ENCODE measurements at places on chromosomes 7 and 10. TPM values are rescaled to one million over a fixed set of nuclear protein-coding genes. Genes with fewer than 3 reads are reported as not detected.

DNA sequence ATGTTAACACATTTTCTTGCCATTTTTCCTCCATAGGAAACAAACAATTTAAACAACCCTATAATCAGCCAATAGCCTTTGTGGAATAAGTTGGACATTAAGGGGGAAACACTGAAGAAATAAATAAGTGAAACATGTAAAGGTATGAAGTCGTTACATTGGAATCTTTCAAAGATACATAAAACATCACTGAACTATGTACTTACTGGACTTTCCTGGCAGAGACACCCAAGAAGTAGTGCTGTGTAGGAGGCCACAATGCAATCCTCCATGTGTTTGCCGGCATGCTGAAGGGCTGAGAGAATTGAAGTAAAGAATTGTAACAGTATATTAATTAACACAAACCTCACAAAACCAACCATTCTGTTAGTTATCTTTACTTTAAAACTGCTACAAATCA, 76.5 kb upstream of the GRID1 start:
- no peaks in the 10 kb centered on the region for H3K27me3 ChIP-seq
- H3K4me1 ChIP-seq: peaks cover 6% of the 10 kb centered on the region
- H3K27ac ChIP-seq: peak overlapping the region; percentile 12
- H3K36me3 ChIP-seq: peaks cover 11% of the 10 kb centered on the region

- H3K4me1 ChIP-seq: no peaks in the 10 kb centered on the region
- H3K36me3 ChIP-seq: no peaks in the 10 kb centered on the region
- H3K4me3 ChIP-seq: no peak overlapping the region
- no peak for DNase-seq
- no peaks in the 10 kb centered on the region for H3K27me3 ChIP-seq
These were observed 171.1 kb upstream of the KLF6 start for GRCh38 chr10:3955955-3956617.

GSDME gene
- 73.8 TPM for polyA plus RNA-seq

- no peaks in the 10 kb centered on the region for H3K36me3 ChIP-seq
- H3K27ac ChIP-seq: no peak overlapping the region
- no peaks in the 10 kb centered on the region for H3K27me3 ChIP-seq
These were observed 34.9 kb upstream of the ETV1 start for GRCh38 chr7:14024406-14024805.

- H3K4me1 ChIP-seq: no peaks in the 10 kb centered on the region
- H3K36me3 ChIP-seq: no peaks in the 10 kb centered on the region
- no peak overlapping the region for H3K4me3 ChIP-seq
- no peak for DNase-seq
These were observed 36.4 kb downstream of the FAM204A start for GRCh38 chr10:118305730-118306129.

HOXA10 gene
- 19.8 TPM for polyA plus RNA-seq

DNA sequence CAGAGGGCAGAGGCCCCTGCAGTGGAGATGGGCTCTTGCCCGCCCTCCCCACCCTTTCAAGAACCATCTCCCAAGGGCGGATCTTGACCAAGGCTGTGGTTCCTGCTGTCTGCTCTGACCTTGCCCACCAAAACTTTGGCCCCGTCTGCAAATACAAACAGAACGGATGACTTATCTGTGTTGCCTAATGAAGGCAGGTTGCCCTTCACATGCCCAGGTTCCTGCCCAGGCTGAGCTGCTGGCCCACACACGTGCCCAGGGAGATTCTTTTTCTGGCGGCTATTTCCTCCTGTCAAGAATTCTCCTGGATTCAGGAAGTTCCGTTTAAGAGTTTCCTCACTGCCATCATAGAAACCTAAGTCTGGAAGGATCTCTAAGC, 78.3 kb downstream of the PROSER2 start:
- H3K36me3 ChIP-seq: no peaks in the 10 kb centered on the region
- DNase-seq: no peak
- H3K27me3 ChIP-seq: no peaks in the 10 kb centered on the region
- H3K4me3 ChIP-seq: no peak overlapping the region
- H3K4me1 ChIP-seq: peaks cover 3% of the 10 kb centered on the region

- no peaks in the 10 kb centered on the region for H3K36me3 ChIP-seq
- peak overlapping the region; percentile 64 for H3K27ac ChIP-seq
- H3K4me1 ChIP-seq: no peaks in the 10 kb centered on the region
- no peaks in the 10 kb centered on the region for H3K27me3 ChIP-seq
- no peak for DNase-seq
- no peak overlapping the region for H3K4me3 ChIP-seq
These were observed 379.7 kb upstream of the ZMIZ1 start for GRCh38 chr10:78688901-78689583.

GRCh38 chr7:3399858-3400257, 98.8 kb downstream of the SDK1 start:
- no peaks in the 10 kb centered on the region for H3K27me3 ChIP-seq
- no peak overlapping the region for H3K27ac ChIP-seq
- H3K4me1 ChIP-seq: no peaks in the 10 kb centered on the region
- H3K4me3 ChIP-seq: no peak overlapping the region
- H3K36me3 ChIP-seq: no peaks in the 10 kb centered on the region

SLC29A3 gene
- 4.3 TPM for polyA plus RNA-seq

DNA sequence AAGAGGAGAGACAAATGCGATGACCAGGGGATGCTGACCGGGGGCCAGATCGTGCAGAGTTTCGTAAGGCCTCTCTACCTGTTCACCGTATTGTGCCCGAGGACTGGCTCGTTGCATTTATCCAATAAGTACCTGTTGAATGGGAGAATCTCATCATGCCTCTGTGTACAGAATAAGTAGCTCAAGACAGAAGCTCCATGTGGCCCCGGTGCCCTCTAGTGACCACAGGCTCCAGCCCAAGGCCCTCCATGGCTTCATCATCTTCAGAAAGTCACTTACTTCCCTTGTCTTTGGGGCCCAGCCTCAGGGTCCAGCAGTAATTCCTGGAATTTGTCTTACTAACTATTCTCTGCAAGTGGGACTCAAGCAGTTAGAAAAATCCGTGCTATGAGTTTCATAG, 151.0 kb downstream of the CHN2 start:
- H3K4me1 ChIP-seq: no peaks in the 10 kb centered on the region
- H3K27ac ChIP-seq: no peak overlapping the region
- peak; percentile 62 for DNase-seq
- no peaks in the 10 kb centered on the region for H3K27me3 ChIP-seq
- no peaks in the 10 kb centered on the region for H3K36me3 ChIP-seq

VIPR2 gene
- 0.81 TPM for polyA plus RNA-seq

- no peaks in the 10 kb centered on the region for H3K27me3 ChIP-seq
- no peaks in the 10 kb centered on the region for H3K36me3 ChIP-seq
- H3K27ac ChIP-seq: no peak overlapping the region
- no peak for DNase-seq
- no peaks in the 10 kb centered on the region for H3K4me1 ChIP-seq
These were observed 153.1 kb downstream of the GPAM start for GRCh38 chr10:112030431-112030830.

THSD7A gene
- polyA plus RNA-seq: not detected

DNA sequence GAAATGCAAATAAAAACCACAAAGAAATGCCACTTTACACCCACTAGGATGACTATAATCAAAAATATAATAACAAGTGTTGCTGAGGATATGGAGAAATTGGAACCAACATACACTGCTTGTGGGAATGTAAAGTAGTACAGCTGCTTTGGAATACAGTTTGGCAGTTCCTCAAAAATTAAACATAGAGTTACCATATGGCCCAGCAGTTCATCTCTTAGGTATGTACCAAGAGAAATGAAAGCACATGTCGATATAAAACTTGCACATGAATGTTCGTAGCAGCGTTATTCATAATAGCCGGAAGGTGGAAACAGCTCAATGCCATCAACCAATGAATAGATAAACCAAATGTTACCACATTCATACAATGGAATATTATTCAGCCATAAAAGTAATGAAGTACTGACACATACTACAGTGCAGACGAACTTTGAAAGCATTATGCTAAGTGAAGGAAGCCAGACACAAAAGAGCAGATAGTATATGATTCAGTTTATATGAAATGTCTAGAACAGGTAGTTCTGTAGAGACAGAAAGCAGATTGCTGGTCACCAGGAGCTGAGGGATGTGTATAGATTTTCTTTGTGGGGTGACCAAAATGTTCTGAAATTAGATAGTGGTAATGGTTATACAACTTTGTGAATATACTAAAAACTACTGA, 12.4 kb downstream of the BCAP29 start:
- H3K27me3 ChIP-seq: no peaks in the 10 kb centered on the region
- no peak overlapping the region for H3K27ac ChIP-seq
- no peak for DNase-seq
- peaks cover 3% of the 10 kb centered on the region for H3K4me1 ChIP-seq
- peaks cover 2% of the 10 kb centered on the region for H3K36me3 ChIP-seq
- H3K4me3 ChIP-seq: no peak overlapping the region

ITGB1 gene
- polyA plus RNA-seq: 51.3 TPM

DNA sequence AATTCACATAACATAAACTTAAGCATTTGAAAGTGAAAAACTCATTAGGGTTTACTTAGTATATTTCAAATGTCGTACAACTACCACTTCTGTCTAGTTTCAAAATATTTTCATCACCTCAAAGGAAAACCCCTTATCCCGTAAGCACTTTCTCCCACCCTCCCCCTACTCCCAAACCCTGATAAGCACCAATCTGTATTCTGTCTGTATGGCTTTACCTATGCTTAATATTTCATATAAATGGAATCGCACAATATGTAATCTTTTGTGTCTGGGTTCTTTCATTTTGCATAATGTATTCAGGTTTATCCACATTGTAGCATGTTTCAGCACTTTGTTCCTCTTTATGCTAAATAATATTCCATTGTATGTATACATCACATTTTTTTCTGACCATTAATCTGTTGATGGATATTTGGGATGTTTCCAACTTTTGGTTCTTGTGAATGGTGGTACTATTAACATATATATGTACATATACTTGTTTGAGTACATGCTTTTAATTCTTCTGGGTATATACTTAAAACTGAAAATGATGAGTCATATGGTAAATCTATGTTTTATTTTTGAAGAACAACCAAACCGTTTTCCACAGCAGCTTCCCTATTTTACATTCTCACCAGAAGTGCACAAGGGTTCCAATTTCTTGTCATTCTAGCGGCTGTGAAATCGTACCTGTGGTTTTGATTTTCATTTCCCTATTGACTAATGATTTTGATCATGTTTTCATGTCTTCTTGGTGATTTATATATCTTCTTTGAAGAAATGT, 6.2 kb upstream of the STARD3NL start:
- no peak overlapping the region for H3K4me3 ChIP-seq
- H3K36me3 ChIP-seq: no peaks in the 10 kb centered on the region
- H3K27ac ChIP-seq: no peak overlapping the region
- no peak for DNase-seq
- no peaks in the 10 kb centered on the region for H3K4me1 ChIP-seq

DNA sequence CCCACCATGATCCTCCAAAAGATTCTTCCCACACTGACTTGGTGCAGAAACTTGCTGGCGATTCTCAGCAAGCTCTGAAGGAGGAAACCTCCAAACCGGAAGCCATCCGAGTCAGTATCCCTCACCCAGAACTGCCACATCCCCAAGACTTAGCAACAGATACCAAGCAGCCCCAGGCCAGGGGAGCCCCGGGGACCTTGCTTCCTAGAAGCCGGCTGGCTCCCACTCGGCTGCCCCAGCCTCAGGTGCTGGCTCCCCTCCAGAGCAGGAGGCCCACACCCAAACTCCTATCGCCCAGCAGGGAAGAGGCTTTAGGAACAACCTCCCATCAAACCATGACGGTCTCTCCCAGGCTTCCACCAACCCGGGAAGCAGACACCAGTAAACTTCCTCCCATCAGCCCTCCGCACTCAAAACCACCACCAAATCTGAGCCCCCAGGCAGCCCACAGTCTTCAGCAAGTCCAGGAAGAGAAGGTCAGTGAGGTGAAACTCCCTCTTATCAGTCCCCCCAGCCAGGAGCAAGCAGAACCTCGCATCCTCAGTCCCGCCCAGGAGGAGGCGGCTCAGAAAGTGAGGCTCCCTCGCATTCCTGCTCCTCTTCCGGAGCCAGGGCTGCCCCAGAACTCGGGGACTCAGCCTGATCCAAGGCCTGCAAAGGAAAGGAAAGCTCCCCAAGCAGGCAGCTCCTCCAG, 82.3 kb downstream of the LRGUK start:
- H3K4me1 ChIP-seq: no peaks in the 10 kb centered on the region
- peaks cover 3% of the 10 kb centered on the region for H3K36me3 ChIP-seq
- H3K27me3 ChIP-seq: no peaks in the 10 kb centered on the region
- H3K4me3 ChIP-seq: no peak overlapping the region
- DNase-seq: no peak

DNA sequence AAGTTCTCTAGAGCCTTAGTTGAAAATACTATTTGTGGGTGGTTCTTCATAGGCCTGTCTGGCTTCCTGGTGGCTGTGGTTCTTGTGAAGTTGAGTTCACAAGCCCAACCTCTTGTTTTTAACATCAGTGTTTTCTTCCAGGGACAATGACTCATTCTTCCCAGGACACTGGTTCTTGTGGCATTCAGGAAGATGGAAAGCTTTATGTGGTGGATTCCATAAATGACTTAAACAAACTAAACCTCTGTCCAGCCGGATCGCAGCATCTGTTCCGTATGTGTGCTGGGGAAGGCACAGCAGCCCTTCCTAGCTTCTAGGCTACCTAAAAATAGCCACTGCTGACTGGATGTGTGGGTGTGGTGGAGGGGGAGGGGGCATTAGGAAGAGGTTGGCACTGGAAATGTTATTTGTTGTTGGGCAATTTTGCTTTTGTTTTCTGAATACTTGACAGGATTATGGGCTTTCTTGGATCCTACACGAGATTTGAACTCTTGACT, 3.9 kb downstream of the LSMEM1 start:
- no peak overlapping the region for H3K4me3 ChIP-seq
- DNase-seq: no peak
- no peaks in the 10 kb centered on the region for H3K27me3 ChIP-seq
- no peak overlapping the region for H3K27ac ChIP-seq

DNA sequence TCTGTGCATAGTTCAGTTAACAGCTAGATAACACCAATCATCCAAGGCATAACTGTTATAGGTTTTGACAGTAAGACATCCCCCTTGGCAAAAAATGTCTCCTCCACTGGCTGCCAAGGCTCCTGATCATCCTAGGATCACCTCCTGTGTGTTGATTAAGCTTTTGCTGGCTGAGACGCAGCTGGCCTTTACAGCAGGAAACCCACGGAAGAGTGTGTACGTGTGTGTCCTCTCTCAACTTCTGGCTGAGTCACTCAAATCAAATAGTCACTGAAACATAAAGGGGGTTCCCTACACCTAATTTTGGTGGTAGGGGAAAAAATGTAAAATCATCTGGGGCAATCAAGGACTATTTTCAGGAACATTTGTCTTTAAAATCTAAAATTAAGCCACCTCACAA, 208.8 kb downstream of the CTNNA3 start:
- DNase-seq: no peak
- no peaks in the 10 kb centered on the region for H3K36me3 ChIP-seq
- no peaks in the 10 kb centered on the region for H3K27me3 ChIP-seq

- H3K27me3 ChIP-seq: no peaks in the 10 kb centered on the region
- no peak overlapping the region for H3K4me3 ChIP-seq
- H3K4me1 ChIP-seq: no peaks in the 10 kb centered on the region
- no peak overlapping the region for H3K27ac ChIP-seq
- no peak for DNase-seq
- no peaks in the 10 kb centered on the region for H3K36me3 ChIP-seq
These were observed 50.5 kb upstream of the BMPER start for GRCh38 chr7:33854801-33855350.

Measured in small intestine (tissue), 16 donors.